ENCODE measurements at places on chromosomes 7 and 10.

GRCh38 chr7:98556288-98556687 is 60.8 kb upstream of the NPTX2 start:
- no peak for DNase-seq

- no peak for DNase-seq
These were observed 28.1 kb downstream of the AGAP3 start for GRCh38 chr7:151114151-151115090.

- no peak for DNase-seq
These were observed 18.1 kb downstream of the FOXP2 start for GRCh38 chr7:114432703-114433102.

DNA sequence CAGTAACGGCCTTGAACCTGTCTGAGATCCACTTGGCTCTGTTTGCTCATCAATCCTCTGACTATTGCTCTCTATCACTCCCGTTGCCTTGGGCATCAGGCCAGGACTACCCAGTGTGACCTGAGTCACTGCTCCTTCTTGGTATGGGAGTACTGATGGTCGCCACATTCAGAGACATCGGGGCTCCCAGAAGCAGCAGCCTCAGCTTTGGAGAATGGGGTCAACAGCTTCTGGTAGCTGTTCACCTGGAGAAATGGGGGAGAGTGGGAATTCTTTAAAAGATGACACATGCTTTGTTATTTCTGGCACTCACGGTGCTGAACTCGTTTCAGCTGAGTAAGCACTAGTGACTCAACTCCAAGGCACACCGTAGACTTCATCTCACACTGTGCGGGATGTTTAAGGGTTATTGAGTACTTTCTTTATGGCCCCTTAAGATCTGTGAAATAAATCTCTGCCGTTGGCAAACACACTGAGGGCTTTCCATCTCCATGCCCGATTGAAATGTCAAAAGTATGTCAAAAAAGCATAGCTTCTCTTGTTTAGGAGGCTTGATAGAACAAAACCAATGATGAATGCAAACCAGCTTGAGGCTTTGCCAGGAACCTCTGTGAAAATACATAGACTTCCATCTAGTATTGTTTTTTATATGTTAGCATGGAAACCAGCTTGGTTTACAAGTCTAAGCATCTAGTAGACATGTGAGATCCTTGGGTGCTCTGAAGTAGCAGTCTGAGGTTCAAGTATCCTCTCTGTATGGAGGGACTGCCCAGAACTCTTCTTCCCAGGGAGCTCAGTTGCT is 333.1 kb downstream of the CXCL12 start:
- DNase-seq, result peak; percentile 90

DNA sequence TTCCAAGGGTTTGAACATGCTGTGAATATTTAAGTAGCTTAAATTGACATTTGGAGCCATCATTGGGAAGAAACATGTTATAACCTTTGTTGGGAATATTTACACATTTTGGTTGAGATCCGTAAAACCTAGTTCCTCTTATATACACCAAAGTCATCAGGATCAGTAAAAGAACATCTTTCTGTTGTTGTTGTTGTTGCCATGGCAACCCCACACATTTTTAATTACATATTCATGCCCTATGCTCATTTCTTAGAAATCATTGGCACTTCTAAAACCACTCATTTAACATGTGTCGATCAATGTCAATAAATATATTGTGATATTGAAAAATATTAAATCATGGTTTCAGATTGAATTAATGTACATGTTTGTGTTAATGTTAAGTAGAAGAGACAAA is 122.6 kb downstream of the POU6F2 start:
- no peak for DNase-seq

- DNase-seq, result no peak
These were observed 26.0 kb upstream of the PRLHR start for GRCh38 chr10:118621304-118621942.

GRCh38 chr7:26441611-26442277 is 150.1 kb downstream of the SNX10 start:
- DNase-seq, result no peak

DNA sequence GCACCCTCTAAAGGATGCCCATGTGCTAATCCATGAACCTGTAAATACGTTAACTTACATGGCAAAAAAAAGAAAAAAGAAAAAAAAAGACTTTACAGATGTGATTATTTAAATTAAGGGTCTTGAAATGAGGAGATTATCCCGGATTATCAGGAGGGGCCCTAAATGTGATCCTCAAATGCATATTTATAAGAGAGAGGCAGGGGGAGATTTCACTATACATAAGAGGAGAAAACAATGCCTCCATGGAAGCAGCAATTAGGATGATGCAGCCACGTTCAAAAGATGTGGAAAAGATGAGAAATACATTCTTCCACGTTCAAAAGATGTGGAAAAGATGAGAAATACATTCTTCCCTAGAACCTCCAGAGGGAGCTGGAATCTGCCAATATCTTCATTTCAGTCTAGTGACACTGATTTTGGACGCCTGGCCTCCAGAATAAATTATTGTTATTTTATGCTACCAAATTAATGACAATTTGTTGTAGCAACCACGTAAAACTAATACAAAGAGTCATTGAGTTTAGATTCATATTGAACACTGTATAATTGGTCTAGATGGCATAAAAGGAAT is 328.4 kb upstream of the GNAI1 start:
- DNase-seq, result peak; percentile 53

DNA sequence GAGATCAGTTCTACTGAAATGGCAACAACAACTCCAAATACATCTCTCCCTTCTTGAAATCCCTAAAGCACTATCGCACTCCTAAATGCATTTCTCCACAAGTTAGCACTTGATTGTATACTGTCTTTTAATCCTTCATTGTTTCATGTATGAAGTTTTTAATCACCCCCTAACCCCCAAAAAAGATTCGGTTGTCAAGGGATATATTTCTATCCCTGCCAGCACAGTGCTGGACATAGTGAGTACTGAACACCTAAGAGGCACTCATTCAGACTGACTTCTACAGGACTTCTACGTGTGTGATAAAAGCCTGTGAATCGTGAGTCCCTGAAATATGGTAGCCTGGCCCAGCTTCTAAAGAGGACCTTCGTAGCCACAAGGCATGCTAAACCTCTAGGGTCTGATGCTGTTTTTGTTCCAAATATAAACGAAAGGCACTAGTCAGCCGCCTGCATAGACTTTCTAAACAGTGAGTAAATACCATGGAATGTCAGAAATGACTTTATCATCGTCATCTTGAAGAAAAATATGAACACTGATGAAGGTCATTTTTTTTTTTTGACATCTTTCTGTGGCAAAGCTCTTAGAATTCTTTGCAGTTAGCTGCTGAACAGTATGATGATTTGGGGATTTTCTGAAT is 14.6 kb upstream of the ZSCAN21 start:
- DNase-seq, result no peak

DNA sequence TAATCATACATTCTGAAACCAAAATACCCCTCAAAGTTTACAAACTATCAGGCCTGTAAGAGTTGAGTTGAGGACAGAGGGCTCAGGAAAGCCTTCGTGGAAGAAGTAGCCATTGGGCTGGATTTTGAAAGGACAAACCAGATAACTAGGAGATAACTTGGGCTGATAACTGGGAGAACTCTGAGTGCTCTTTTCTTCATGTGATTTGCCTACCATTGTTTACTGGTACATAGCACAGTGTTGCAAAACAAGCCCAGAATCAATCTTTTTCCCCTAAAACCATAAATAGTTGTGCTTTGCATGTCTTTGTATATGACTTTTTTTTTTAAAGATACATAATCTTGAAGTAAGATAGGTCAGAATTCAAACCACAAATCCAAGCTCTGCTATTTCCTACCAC is 106.7 kb upstream of the ITGB1 start:
- DNase-seq, result no peak

DNA sequence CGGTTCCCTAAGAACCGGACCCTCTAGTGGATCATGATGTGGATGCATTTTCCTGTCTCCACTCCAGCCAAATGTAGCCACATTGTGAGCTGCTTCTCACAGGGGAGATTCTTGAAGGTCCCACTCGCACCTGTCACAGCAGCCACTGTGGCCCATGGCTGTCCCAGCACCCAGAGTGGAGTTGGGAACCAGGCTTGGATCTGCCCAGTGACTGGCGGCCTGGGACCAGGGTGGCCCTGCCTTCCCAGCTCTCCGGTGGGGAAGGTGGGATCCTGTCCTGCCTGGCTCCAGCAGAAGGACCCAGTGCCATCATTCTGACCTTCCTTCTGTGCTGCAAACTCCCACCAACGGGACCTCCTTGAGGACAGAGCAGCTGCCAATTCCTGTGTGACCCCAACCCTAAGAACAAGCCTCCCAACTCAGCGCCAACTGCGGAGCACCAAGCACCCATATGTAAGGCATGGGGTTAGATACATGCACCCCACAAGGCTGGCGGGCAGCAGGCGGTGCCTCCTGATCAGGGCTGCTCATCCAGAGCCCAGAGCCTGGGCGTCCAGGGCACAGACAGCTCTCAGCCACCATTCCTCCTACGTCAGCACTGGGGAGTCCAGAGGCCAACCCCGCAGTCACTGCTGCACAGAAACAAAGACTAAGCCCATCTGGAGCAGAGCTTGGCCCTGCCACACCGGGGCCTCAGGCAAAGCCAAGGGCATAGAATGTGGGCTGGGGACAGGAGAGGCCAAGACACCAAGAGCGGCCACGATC is 28.8 kb downstream of the EBF3 start:
- DNase-seq, result no peak

- no peak for DNase-seq
These were observed 211.5 kb downstream of the GPAM start for GRCh38 chr10:111972109-111972508.

GRCh38 chr10:7107285-7107684 is 303.5 kb downstream of the SFMBT2 start:
- peak; percentile 85 for DNase-seq

DNA sequence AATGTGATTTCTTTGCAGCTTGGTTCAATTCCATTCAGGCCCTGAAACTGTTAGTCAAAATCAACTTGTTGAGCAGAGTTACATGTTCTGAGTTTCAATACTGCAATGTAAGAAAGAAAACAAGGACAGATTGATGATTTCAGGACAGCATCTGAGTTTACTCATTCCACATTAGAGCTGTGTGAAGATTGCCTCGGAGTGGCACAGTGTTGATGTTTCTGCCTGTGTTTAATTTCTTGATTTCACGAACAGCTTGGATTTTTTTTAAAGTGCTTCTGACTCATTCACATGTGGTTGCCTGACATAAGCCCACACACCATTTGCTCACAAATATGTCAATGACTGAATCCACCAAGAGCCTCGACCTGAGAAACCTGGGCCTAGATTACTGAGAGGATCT is 101.2 kb upstream of the PARD3 start:
- peak; percentile 88 for DNase-seq

DNA sequence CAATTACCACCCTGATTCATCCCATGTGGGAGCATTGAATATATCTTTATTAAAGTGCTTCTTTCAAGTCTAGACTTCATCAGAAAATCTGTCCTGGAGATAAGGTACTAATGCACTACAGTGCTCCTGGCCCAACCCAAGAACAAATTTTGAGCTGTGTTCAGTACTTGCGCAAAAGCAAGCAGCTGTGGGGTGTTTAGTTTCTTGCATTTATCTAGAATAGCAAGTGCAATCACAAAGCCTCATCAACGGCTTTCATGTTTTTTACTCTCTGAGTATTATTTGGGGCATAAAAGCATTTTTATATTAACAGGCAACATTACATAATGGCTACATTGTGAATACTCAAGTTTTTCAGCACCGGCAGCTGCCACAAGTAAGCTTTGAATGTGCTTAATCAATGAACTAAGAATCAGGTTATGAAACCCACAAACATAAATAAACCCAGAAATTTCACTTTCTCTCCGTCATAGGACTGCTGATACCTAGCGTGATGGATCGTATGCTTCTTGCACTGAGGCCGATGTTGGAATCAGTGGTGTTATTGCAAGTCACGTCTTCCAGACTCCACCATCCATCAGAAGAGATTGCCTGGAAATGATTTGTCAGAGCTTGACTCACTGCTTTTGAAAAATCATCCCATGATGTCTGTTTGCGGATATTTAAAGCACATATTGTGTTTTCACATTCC is 113.1 kb downstream of the CTTNBP2 start:
- peak; percentile 85 for DNase-seq
